ENCODE measurements at places on chromosomes 6 and 20. TPM values are rescaled to one million over a fixed set of nuclear protein-coding genes. Genes with fewer than 3 reads are reported as not detected.

DNA sequence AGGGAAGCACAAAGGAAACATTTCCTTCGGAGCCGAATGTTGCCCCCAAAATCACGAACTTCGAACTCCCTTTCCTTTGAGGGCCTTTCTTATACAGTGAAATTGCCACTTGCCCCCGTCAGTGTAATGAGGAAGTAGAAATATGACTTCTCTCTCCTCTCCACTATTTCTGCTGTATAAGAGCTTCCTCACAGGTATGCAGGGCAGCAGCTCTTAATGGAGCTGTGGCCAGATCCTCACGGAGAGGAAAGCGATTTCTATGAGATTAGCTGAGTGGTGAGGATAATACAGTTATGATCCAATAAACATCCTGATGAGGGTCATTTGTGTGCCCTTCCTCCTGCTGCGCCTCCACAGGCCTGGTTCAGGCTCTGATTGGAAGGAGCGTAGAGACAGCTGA, 10.8 kb upstream of the CPNE5 start:
- DNase-seq = no peak

GRCh38 chr6:118683881-118684872, 32.8 kb upstream of the CEP85L start:
- DNase-seq = no peak

RAET1L gene
- not detected for total RNA-seq

DNA sequence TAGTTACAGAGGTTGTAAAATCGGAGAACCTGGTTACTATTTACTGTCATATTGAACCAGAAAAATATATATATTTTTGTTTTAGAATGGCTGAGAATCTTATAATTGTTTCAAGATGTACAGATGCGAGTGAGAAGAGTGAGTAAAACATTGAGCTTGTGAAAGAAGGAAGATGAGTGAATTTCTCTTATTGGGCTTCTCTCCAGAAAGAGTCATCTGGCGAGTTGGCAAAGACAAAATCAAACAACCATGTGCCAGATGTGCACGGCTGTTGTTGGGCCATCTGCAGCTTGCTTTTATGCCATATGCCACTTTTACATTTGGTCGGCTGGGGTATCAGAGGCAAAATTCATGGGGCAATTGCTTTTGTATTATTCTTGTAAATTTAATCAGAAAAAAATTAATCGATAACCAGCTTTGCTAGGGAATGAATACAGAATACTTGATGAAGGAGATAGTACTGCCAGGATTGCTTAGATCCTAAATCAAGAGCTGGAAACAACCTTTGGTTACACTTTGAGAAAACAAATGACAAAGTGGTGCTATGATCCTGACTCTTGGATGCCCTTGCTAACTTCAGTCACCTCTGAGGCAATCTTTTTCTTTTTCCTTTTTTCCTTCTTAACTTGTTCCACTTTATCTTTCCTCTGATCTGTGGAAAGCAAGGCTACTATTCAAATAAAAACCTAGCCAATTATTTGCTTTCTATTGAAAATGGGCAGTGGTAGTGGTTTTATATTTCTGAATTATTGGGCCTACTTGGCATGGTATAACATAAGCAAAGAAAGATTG, 97.1 kb upstream of the GRIK2 start:
- no peak for DNase-seq

DNA sequence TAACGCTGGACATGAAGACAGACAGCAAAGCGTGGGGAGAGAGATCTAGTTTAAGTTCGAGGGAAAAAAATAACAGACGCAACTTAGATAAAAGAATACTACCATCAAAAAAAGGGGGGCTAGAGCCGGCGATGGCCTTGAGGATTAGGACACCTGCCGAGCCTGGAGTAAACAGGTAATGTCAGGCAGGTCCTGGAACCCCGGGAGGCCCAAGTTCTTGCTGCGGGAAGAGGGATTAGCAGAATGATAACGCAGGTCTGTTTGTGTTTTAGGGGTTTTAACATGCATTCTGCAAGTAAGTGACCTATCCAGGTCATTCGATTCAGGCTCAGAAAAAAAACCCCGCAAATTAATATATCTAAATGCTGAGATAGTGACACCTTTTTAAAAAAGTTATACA, 754 bp upstream of the TMEM170B start:
- DNase-seq = no peak

C6orf15 gene
- not detected for total RNA-seq

- DNase-seq = no peak
Observed at GRCh38 chr6:125985522-125985921, 818 bp upstream of the TRMT11 start.

PKIB gene
- 35.0 TPM for total RNA-seq
